ENCODE measurements at places on chromosomes 3 and 15.

GRCh38 chr3:17023006-17023664 is 138.4 kb downstream of the PLCL2 start:
- DNase-seq, result no peak

DNA sequence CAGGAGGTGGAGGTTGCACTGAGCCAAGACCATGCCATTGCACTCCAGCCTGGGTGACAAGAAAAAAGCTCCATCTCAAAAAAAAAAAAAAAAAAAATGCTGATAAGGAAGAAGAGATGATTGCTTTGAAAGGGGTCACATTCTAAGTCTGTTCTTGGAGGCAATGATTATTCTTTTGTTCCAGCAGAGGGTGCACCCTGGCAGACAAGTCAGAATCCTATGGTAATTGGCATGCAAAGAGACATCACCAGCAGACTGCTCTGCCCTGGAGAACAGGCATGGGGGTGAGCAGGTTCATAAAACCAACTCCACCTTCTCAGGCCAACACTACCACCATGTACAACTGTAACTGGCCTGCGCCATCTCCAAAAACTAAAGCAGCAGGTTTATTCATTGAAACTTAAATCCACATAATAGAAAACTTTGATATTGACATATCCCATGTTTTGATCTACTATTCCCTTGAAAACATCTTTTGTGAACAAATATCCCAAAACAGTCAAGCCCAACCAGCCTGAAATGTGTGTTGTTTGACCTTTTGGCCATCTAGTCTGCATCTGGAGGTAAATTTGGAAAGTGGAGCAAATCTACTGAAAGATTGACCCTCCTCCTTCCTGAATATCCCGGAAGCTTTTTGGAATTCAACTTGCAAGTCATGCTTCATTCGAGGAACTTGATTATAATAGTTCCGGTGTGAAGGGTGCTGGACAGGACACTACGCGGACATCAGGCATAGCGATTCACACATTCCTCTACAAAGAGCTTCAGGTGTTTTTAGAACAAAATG is 100.3 kb downstream of the MECOM start:
- DNase-seq, result peak; percentile 14

DNA sequence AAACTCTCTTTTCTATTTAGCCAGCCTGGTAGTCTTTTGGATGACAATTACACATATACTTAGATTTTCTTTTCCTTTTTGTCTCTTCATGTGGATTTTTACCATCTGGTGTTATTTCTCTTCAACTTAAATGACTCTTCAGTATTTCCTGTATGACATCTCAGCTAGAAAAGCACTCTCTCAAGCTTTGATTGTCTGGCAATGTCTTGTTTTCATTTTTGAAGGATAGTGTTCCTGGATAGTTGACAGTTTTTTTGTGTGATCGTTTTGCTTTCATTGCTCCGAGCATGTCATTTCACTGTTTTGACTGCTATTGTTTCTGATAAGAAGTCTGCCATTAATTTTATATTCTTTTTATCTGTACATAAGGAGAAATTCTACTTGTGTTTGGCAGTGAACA is 766.4 kb downstream of the AGBL1 start:
- DNase-seq, result no peak

DNA sequence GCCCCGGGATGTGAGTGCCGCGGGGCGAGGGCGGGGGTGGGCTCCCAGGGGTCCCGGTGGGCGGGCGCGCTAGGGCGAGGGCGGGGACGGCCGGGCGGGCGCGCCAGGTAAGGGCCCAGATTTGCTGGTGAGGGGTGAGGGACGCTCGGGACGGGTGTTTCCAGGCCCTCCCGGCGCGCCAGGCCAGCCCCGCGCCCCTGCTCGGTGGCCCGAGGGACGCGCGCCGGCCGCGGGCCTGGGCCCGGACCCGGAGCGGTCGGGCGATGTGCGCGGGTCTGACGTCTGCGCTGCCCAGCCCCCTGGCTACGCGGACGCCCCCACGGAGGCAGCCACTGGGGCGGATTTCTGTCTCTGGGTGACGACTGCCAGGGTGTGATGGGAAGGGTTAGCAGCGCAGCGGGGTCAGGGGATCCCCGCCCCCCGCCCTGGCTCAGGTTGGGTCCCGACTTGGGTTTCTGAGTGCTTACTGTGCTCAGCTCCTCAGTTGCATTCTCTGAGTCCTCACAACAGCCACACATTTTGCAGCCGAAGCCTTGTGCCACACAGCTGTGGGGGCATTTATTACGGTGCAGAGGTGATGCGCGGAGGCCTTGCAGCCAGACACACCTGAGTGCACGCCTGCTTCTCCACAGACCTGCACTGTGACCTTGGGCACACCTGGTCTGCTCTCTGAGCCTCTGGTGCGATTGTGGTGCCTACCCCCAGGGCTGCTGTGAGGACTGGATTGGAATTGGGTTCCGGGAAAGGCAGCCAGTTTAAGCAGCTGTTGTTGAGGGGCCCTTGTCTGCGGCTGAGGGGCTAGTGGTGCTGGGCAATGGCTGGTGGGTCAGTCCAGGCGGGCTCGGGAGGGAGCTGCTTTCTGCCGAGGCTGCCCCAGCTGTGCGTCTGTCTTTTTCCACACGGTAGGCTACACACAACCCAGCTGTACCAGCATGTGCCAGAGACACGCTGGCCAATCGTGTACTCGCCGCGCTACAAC is 523 bp downstream of the HDAC11 start:
- no peak for DNase-seq

GRCh38 chr3:105647047-105647446 is 221.8 kb downstream of the CBLB start:
- peak; percentile 61 for DNase-seq

DNA sequence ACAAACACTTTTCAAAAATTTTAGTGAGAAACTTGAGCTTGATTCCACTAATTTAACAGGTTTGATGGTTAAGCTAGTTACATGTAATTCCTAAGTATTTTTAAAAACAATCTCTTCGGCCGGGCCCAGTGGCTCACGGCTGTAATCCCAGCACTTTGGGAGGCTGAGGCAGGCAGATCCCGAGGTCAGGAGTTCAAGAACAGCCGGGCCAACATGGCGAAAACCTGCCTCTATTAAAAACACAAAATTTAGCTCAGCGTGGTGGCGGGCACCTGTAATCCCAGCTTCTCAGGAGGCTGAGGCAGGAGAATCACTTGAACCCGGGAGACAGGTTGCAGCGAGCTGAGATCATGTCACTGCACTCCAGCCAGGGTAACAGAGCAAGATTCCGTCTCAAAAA is 25.3 kb downstream of the TRA2B start:
- no peak for DNase-seq

DNA sequence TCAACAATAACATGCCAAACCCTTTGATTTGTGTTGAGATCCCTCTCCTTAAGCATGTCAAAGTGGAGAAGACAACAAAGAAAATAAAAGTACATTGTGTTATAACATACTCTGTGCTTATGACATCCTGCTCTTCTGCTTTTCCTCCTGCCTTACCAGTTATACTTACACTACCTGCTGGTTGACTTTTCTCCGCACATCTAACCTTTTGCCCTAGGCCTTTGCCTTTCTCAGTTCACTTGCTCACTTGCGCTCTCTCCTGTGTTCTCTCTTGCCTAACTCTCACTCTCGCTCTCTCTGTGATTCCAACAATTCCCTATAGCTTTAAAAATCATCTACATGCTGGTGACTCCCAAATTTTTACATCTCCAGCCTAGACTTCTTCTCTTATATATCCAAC is 5.7 kb downstream of the DNAH12 start:
- DNase-seq, result peak; percentile 81

DNA sequence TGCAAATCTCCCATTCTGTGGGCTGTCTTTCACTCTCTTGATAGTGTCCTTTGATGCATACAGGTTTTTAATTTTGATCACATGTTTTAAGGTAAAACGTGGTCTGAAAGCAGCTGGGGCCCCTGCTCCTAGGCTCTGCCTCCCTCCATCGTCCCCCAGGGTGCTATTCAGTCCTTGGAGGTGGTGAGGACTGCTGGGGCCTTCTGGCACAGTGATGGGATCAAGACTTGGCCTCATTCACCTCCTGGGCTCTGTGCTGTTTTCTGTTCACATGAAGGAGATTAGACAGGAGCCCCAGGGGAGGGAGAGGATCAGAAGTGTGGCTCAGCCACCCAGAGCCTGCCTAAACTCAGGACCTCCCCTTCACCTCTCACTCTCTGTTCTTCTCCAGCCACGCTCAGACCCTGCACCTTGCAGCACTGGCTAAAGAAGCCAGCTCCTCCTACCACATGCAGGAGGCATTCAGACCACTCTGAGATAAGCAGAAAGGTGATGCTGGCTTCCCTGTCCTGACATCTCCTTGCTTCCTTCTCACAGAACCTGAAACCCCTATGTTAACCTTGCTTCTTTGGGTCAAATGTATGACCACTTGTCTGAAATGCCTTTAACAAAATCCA is 43.9 kb downstream of the PAQR5 start:
- DNase-seq, result no peak

DNA sequence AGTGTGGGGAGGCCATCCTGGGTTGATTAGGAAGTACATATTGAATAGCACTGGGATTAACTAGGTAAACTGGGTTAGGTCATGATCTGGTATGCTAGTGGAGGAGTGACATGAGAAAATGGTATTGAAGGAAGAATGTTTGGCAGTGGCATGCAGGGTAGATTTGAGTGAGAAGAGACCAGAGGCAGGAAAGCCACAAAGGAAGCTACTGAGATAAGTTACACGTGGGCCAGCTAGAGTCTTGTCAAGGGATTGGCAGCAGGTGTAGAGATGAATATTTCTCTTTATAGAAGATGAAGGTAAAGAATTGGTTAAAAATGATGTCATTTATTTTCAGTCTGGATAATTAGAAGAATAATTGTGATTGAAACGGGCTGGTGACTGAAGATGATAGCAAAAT is 91.0 kb upstream of the TPRG1 start:
- DNase-seq, result no peak

GRCh38 chr3:49641921-49642707 is 32.0 kb upstream of the APEH start:
- DNase-seq, result no peak

DNA sequence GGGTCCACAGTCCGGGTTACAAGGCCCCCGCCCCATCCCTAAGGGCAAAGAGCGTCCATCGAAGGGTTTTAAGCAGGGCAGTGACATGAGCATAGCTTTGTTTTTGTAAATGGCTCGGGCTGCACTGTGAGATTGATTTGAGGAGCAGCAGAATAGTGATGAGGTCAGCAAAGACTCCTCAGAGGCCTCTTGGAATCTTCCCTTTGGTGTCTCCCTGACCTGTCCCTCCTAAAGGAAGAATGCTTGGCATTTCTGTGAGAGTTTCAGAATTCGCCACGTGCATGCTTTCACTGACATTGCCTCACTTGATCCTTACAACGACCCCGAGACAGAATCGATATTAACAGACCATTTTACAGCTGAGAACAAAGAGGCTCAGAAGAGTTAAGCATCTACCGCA is 20.3 kb downstream of the LAMP3 start:
- DNase-seq, result peak; percentile 42

- no peak for DNase-seq
These were observed 69.0 kb downstream of the LINGO1 start for GRCh38 chr15:77563623-77564156.

GRCh38 chr15:66151809-66152208 is 101.7 kb downstream of the MEGF11 start:
- DNase-seq, result no peak

- no peak for DNase-seq
These were observed 5.1 kb downstream of the MECOM start for GRCh38 chr3:169658311-169658931.

DNA sequence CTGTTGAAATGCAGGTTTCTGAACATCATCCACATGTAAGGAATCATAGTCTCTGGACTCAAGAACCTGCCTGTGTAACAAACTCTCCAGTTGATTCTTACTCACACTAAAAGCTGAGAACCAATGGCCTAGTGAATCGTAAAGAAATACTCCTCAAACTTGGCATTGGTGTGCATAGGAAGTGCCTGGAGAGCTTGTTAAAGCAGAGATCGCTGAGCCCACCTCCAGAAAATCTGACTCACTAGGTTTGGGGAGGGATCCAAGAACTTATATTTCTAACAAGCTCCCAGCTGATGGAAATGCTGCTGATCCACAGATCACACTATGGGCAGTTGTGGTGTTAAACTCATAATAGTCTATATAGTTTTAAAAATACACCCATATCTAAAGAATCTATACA is 55.8 kb upstream of the LMCD1 start:
- DNase-seq, result no peak

DNA sequence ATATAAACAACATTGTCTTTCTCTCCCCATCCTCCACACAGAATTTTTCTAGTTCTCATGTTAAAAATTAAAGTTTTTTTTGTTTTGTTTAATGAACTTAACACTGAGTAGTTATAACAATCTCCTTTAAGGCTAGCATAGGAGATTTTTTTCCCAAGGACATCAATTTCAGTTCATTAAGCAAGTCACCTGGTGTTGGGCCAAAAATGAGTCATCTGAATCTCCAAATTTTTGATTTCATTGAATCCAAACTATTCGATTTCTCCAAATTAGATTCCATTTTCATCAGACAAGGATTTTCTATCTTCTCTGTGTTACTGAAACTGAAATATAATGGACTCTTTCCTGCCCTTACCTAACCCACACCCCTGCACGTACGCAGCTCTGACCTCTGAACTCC is 631.4 kb upstream of the MDFIC2 start:
- no peak for DNase-seq

DNA sequence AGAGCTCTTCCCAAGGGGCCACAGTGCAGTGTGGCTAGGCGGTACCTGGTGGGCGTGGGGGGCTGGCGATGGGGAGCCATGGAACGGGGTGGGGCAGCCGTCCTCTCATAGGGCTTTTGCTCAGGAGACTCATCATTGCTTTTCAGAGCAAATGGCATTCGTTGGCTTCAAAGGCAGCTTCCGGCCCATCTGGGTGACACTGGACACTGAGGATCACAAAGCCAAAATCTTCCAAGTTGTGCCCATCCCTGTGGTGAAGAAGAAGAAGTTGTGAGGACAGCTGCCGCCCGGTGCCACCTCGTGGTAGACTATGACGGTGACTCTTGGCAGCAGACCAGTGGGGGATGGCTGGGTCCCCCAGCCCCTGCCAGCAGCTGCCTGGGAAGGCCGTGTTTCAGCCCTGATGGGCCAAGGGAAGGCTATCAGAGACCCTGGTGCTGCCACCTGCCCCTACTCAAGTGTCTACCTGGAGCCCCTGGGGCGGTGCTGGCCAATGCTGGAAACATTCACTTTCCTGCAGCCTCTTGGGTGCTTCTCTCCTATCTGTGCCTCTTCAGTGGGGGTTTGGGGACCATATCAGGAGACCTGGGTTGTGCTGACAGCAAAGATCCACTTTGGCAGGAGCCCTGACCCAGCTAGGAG is 40.8 kb downstream of the MESD start:
- DNase-seq, result no peak

DNA sequence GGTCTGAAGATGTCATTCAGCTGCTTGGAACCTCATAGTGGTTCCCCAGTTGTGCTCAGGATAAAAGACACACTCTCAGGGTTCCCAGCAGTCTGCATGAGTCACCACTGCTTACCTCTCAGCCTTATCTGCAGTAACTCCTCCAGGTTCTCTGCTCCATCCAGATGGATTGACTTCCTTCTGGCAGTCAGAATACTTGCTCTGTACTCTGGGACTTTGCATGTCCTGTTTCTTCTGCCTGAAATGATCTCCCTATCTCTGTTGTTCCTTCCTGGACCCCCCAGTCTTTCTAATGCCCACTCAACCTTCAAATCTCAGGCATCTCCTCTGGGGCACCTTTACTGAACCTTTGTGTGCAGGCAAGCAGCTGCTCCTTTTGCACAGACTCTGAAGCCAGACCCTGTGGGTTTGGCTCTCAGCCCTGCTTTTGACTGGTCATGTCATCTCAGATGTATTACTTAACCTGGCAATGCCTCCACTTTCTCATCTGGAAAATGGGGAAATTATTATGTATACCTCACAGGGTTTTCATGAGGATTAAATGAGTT is 38.4 kb downstream of the ITPR1 start:
- DNase-seq, result no peak

GRCh38 chr15:92277776-92278175 is 115.9 kb upstream of the ST8SIA2 start:
- peak; percentile 3 for DNase-seq
